ENCODE measurements at places on chromosomes 11 and 22. TPM values are rescaled to one million over a fixed set of nuclear protein-coding genes. Genes with fewer than 3 reads are reported as not detected.

The KLHDC7B gene
- total RNA-seq = 6.5 TPM

The NLRP6 gene
- 0.26 TPM for total RNA-seq

The ZNF408 gene
- 14.4 TPM for total RNA-seq

The ELFN2 gene
- total RNA-seq = not detected

The SMTN gene
- total RNA-seq = 17.2 TPM

The NDUFS8 gene
- 124 TPM for total RNA-seq

The ZNF280B gene
- 3.3 TPM for total RNA-seq

The RASL10A gene
- 2.0 TPM for total RNA-seq

The DDI1 gene
- total RNA-seq = not detected

The PRODH gene
- not detected for total RNA-seq

The CDC42EP1 gene
- total RNA-seq = 3.5 TPM

The OR52N4 gene
- total RNA-seq = 0.38 TPM

The HBB gene
- not detected for total RNA-seq

The NPAS4 gene
- total RNA-seq = not detected

The ZNF214 gene
- not detected for total RNA-seq

The SNX32 gene
- total RNA-seq = 1.0 TPM

The C11orf91 gene
- total RNA-seq = not detected

The SYT7 gene
- total RNA-seq = not detected

The CYB5R2 gene
- 0.98 TPM for total RNA-seq

The CCDC73 gene
- total RNA-seq = not detected

The TTC38 gene
- total RNA-seq = 64.2 TPM

The LUZP2 gene
- not detected for total RNA-seq

The RPS6KA4 gene
- 29.5 TPM for total RNA-seq

The MYO7A gene
- total RNA-seq = not detected

The NECTIN1 gene
- total RNA-seq = 2.3 TPM

The SCO2 gene
- total RNA-seq = 13.1 TPM

The IL18 gene
- 1.3 TPM for total RNA-seq

The MIOX gene
- total RNA-seq = not detected

The SMTNL1 gene
- total RNA-seq = not detected

The DRAP1 gene
- total RNA-seq = 95.6 TPM
